Activated CD8-positive, alpha-beta T cell treated with anti-CD3 and anti-CD28 coated beads for 36 hours (primary cell): ENCODE measurements at places on chromosomes 16 and 17. TPM values are rescaled to one million over a fixed set of nuclear protein-coding genes. Genes with fewer than 3 reads are reported as not detected.
A peak's percentile ranks its signal among the peaks of the same experiment; 100 is the strongest.

The CLEC3A gene
- not detected for total RNA-seq

The CLEC19A gene
- total RNA-seq: not detected

The CHMP6 gene
- total RNA-seq: 13.9 TPM

The ST6GALNAC1 gene
- not detected for total RNA-seq

The LGALS9 gene
- total RNA-seq: 18.4 TPM

The C1QTNF8 gene
- not detected for total RNA-seq

The TP53 gene
- total RNA-seq: 138 TPM

The CHTF18 gene
- 115 TPM for total RNA-seq

The DRC7 gene
- total RNA-seq: not detected

The TEX19 gene
- total RNA-seq: not detected

The TBC1D3B gene
- total RNA-seq: 6.6 TPM

DNA sequence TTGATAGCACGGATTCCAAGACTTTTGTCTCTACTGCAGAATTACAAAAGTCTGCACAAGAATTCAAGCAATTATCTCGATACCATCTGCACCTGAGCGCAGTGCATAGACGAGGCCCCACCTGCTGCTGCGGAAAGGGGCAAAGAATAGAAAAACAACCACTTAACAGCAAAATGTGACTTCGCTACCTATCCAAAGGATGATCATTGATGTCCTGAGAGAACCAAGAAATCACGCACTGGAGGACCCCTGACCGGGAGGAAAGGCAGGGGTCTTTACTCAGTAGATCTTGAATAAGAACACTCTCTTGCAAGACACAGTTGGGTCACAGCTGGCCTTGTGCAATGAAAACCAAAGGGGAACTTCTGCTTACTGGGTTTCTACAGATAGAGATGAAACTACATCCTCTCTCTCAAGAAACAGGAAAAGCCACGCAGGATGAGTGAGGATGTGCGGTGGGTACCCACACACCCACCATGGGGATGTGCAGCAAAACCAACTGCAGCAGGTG lies 147.4 kb upstream of the RPH3AL start:
- H3K36me3 ChIP-seq: no peaks in the 10 kb centered on the region
- peaks cover 31% of the 10 kb centered on the region for H3K4me1 ChIP-seq
- no peak overlapping the region for H3K4me3 ChIP-seq
- peaks cover 6% of the 10 kb centered on the region for H3K27me3 ChIP-seq
- H3K27ac ChIP-seq: no peak overlapping the region
- DNase-seq: no peak

DNA sequence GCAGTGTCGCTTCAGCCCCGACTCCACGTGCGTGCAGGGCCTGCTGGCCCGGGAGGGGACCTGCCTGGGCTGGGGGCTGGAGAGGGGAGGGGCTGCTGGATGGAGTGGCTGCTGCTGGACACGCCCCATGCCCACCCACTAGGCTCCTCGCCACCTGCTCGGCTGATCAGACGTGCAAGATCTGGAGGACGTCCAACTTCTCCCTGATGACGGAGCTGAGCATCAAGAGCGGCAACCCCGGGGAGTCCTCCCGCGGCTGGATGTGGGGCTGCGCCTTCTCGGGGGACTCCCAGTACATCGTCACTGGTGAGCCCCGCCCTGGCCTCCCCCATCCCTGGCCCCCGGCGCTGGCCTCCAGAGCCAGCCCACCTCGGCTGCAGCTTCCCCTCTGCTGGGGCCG lies 2.4 kb downstream of the BRICD5 start:
- no peaks in the 10 kb centered on the region for H3K27me3 ChIP-seq
- no peak overlapping the region for H3K27ac ChIP-seq
- H3K36me3 ChIP-seq: peaks cover 40% of the 10 kb centered on the region

DNA sequence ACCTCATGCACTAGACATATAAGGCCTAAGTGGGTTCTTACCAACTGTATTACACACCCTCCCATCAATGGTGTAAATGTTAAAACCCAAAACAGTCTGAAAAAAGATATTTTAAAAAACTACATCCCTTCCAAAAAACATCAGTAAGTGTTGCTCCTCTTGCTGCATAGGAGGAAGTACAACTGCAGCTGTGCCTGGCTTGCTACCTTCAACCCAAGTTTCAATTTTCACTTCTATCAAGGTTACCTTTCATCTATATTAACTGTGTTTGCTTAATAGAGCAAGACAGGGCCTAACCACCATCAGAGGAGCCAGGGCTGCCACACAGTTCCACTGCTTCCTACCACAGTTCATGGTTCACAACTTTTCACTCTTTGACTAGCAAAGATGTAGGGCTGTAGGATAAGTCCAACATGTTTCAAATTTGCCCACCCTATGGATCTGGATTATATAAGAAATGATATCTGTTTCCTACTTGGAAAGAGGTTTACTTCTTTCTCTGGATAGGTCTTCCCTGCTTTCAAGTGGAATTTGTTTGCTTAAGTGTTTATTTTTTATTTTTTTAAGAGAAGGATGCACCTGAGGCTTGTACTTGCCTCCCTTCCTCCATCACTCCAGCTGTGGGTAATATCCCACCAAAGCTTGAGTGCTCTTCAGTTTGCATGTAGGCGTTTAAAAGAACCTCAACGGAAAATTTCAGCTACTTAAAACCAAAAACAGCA lies 56.7 kb downstream of the GRB7 start:
- no peaks in the 10 kb centered on the region for H3K27me3 ChIP-seq
- peak overlapping the region; percentile 84 for H3K27ac ChIP-seq
- H3K4me3 ChIP-seq: peak overlapping the region; percentile 9
- peaks cover 75% of the 10 kb centered on the region for H3K4me1 ChIP-seq
- peaks cover 46% of the 10 kb centered on the region for H3K36me3 ChIP-seq
- peak; percentile 62 for DNase-seq

DNA sequence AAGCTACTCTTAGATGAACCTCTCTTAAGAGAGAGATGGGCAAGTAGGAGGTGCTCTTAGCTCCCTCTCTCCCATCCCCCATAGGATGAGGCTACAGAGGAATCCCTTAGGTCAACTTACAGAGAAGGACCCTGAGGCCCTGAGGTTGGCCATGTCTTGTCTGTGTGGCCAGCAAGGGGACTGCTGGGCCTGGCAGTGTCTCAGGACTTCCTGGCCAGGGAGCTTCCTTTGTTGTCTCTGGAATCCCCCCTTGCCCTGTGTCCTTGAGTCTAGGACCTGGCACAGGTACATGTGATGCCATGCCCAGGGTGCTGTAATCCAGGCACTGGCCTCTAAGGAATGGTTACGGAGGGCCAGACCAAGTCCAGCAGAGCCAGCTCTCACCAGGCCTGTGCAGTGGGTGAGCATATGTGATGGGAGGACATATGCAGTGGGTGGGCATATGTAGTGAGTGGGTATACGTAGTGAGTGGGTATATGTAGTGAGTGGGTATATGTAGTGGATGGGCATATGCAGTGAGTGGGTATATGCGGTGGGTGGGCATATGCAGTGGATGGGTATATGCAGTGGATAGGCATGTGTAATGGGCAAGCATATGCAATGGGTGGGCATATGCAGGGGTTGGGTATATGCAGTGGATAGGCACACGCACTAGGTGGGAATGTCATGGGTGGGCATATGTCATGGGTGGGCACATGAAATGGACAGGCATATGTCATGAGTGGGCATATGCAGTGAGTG lies 20.3 kb upstream of the PECAM1 start:
- no peak overlapping the region for H3K27ac ChIP-seq

GRCh38 chr16:67326115-67326471 lies 448 bp downstream of the KCTD19 start:
- H3K4me3 ChIP-seq: peak overlapping the region; percentile 91
- H3K36me3 ChIP-seq: no peaks in the 10 kb centered on the region
- no peak for DNase-seq
- peaks cover 26% of the 10 kb centered on the region for H3K27me3 ChIP-seq
- peak overlapping the region; percentile 88 for H3K27ac ChIP-seq

DNA sequence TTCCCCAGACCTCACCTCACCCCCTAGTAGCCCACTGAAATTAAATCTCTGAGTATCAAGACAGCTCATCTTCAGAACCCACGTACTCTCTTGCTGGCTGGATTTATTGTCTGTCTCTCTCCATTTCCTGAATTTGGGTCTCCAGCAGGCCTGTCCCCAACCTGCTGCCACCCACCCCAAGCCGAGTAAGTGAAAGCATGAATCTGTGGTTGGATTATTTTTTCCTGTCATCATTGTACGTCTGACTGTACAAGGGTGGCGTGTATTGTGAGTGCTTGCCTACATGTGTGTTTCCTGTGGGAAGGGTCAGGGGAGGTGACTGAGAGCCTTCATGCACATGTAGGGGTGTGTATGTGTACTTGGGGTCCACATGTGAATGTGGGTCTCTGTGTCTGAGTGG lies 5.4 kb downstream of the TNP2 start:
- peaks cover 36% of the 10 kb centered on the region for H3K4me1 ChIP-seq
- peak; percentile 83 for DNase-seq
- no peaks in the 10 kb centered on the region for H3K36me3 ChIP-seq

- H3K4me1 ChIP-seq: no peaks in the 10 kb centered on the region
- no peak overlapping the region for H3K4me3 ChIP-seq
- peaks cover 18% of the 10 kb centered on the region for H3K27me3 ChIP-seq
- DNase-seq: no peak
- no peak overlapping the region for H3K27ac ChIP-seq
Observed at GRCh38 chr17:57819285-57819684, 30.6 kb downstream of the MRPS23 start.

GRCh38 chr16:27109666-27110523 lies 43.2 kb downstream of the C16orf82 start:
- H3K4me1 ChIP-seq: peaks cover 2% of the 10 kb centered on the region
- H3K27me3 ChIP-seq: no peaks in the 10 kb centered on the region
- H3K27ac ChIP-seq: no peak overlapping the region
- no peaks in the 10 kb centered on the region for H3K36me3 ChIP-seq
- peak; percentile 78 for DNase-seq

- peak; percentile 95 for DNase-seq
- H3K27ac ChIP-seq: peak overlapping the region; percentile 98
- no peaks in the 10 kb centered on the region for H3K27me3 ChIP-seq
- H3K4me1 ChIP-seq: peaks cover 55% of the 10 kb centered on the region
- peak overlapping the region; percentile 71 for H3K4me3 ChIP-seq
Observed at GRCh38 chr17:16286009-16286946, 67.0 kb downstream of the CENPV start.

GRCh38 chr17:36525113-36525512 lies 9.6 kb downstream of the MYO19 start:
- peaks cover 25% of the 10 kb centered on the region for H3K4me1 ChIP-seq
- DNase-seq: no peak
- no peaks in the 10 kb centered on the region for H3K27me3 ChIP-seq

DNA sequence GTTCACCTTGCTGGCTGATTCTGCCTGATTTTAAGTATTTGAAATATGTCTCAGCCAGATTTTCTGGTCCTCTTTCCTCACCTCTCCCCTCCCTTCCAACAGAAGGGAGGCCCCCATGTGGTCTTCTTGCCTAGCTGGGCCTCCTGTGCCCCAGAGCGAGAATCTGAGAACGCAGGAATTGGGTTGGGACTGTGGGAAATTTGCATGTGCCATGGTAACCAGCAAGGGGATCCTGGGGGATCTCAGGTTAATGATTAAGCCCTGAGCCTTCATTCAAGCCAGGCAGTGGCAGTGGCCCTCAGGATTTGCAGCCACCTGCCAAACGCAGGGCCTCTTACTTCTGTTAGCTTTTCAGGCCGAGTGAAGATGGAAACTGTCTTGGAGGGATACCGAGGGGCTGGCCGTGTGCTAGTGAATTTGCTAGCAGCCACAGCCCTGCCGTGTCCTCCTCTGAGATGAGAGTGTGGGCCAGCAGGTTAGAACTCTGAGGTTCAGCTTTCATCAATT lies 40.2 kb downstream of the KSR1 start:
- no peak for DNase-seq
- H3K4me1 ChIP-seq: peaks cover 11% of the 10 kb centered on the region
- H3K36me3 ChIP-seq: peaks cover 27% of the 10 kb centered on the region
- no peak overlapping the region for H3K27ac ChIP-seq
- H3K27me3 ChIP-seq: no peaks in the 10 kb centered on the region
- no peak overlapping the region for H3K4me3 ChIP-seq

GRCh38 chr17:42514279-42514678 lies 21.8 kb upstream of the NAGLU start:
- H3K36me3 ChIP-seq: no peaks in the 10 kb centered on the region
- H3K4me1 ChIP-seq: no peaks in the 10 kb centered on the region
- no peak for DNase-seq
- no peak overlapping the region for H3K4me3 ChIP-seq
- H3K27me3 ChIP-seq: no peaks in the 10 kb centered on the region

DNA sequence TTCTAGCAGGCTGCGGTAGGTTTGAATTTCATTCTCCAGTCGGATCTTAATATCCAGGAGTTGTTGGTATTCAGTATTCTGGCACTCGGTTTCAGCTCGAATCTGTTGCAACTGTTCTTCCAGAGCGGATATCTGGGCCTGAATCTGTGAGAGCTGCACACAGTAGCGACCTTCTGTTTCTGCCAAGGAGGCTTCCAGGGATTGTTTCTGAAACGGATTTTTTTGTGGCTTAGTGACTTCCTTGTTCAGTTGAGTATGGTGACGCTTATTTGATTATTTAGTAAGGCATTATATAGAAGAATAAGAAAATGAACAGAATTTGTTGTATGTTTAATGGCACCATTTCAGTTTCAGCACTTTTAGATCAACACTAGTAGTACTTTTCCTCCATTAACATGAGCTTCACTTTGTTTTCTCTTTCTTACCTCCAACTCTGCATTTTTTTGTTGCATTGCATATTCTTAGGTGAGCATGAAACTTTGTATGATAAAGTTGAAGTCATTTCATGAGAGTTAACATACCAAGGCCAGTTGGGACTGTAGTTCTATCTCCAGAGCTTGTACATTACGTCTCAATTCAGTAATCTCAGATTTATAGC lies 2.8 kb downstream of the KRT10 start:
- H3K4me3 ChIP-seq: peak overlapping the region; percentile 95
- no peak for DNase-seq
- H3K27me3 ChIP-seq: peaks cover 1% of the 10 kb centered on the region
- H3K27ac ChIP-seq: peak overlapping the region; percentile 85
- peaks cover 24% of the 10 kb centered on the region for H3K36me3 ChIP-seq
- H3K4me1 ChIP-seq: peaks cover 26% of the 10 kb centered on the region

DNA sequence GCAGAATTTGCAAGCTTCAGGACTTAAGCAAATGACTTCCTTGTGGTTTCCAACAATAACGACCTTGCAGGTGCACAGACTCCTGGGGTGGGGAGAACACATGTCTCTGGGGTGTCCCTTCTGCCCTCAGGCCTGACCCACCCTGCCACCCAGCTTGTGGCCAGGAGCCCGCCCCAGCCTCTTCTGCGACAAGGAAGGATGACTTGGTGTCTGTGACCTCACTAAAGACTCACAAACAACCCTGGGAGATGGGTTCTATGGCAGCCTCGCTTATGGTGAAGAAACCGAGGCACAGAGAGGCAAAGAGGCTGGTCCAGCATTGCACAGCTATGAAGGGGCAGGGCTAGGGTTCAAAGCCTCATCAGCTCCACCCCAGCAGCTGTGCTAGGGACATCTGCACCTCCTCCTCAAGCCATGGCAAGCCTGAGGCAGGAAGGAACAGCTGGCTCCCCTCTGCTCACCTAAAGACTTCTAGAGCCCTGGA lies 2.6 kb downstream of the ATP2A3 start:
- peaks cover 62% of the 10 kb centered on the region for H3K4me1 ChIP-seq
- peak; percentile 65 for DNase-seq
- no peaks in the 10 kb centered on the region for H3K27me3 ChIP-seq
- peak overlapping the region; percentile 84 for H3K4me3 ChIP-seq
- H3K27ac ChIP-seq: peak overlapping the region; percentile 66
- H3K36me3 ChIP-seq: peaks cover 7% of the 10 kb centered on the region

- no peaks in the 10 kb centered on the region for H3K27me3 ChIP-seq
- DNase-seq: no peak
Observed at GRCh38 chr17:50790618-50791017, 23.3 kb upstream of the ANKRD40CL start.
